Activated CD4-positive, alpha-beta T cell treated with anti-CD3 and anti-CD28 coated beads, Interleukin-2, amount 10 ng/mL, durations not matched to agents 24 days and 14 days (primary cell): ENCODE measurements at places on chromosomes 2 and 18. TPM values are rescaled to one million over a fixed set of nuclear protein-coding genes. Genes with fewer than 3 reads are reported as not detected.

CAPN13 gene
- total RNA-seq, result not detected in 2 replicates

IGFBP5 gene
- not detected in 2 replicates for total RNA-seq

ALPI gene
- total RNA-seq, result not detected in 2 replicates

PTH2R gene
- 0.07 TPM in 2 replicates for total RNA-seq

AFF3 gene
- total RNA-seq, result 5.7 and 5.9 TPM in 2 replicates

CCDC88A gene
- total RNA-seq, result 9.5 and 9.8 TPM in 2 replicates

MROH2A gene
- not detected in 2 replicates for total RNA-seq

PCARE gene
- total RNA-seq, result not detected in 2 replicates

SP9 gene
- total RNA-seq, result not detected in 2 replicates

TRABD2A gene
- total RNA-seq, result 56.3 and 59.6 TPM in 2 replicates
